ENCODE measurements at places on chromosomes 4 and X.

GRCh38 chrX:150196285-150196684 lies 166.8 kb upstream of the MAMLD1 start:
- DNase-seq: no peak

DNA sequence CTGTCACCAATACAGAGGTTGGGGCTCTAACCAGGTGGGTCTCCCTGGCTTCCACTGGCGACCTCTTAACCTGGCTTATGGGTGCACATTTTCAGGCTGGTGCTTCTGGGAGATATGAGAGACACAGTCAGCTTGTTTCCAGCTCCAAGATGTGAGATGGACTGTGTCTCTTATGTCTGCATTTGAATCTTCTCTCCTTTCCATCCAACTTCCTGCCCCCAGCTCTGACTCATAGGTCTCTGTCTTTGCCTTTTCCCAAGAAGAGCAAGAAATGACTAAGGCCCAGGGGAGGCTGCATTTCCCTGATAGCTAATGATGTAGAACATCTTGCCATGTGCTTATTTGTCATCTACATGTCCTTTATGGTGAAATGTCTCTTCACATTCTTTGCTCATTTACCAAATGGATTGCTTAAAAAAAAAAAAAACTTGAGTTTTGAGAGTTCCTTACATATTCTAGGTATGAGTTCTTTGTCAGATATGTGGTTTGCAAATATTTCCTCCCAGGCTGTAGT lies 3.2 kb upstream of the UXT start:
- no peak for DNase-seq

GRCh38 chr4:635851-636627 lies 10.7 kb downstream of the PDE6B start:
- no peak for DNase-seq

DNA sequence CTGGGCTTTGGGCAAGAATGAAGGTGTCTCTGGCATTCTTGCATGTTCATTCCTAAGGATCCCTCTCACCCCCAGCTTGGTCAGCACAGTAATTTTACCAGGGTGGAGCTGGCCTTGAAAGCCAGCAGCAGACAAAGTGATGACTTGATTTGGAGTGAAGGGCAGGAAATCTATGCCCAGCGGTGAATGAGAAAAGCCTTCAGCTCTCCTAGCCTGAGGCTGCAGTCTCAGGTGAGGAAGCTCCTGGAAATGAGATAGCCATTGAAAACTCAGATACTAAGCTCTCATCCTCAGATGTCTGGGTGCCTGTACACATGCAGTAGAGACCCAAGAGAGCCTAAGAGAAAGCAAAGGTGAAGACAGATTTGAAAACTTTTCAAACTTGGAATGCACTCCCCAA lies 10.7 kb upstream of the UCHL1 start:
- DNase-seq: no peak

DNA sequence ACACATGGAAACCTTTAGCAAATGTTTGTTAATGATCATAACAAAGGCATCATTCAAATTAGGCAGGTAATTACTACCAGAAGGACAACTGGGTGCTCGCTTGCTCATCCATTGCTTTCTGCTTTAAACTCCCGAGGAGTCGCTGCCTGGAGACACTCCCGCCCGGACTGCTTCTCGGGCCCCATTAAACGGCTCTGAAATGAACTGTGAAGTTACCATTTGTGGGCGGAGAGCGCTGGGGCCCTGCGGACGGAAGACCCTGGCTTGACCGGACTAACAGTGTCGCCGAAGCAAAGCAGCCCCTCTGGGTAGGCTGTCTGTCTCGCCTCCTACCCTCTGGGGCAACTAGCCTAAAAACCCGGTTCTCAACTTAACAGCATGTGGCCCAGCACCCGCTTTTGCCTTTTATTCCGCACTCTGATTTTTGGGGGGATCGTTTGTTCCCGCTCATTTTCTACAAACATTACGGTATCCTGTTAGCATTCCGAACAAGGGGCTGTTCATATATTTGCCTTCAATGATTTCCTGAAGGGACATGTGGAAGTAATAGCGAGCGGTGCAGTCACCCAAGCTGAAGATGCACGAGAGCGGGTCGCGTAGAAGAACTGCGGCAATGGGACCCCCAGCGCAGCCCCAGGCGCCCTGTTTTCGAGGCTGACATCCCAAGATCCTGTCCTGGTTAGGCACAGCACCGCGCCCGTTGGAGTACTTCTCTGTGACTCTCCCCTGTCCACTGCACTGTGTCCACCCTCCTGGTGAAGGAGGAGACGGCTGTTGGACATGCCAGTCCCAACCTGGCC lies 1.6 kb upstream of the PDGFRA start:
- no peak for DNase-seq

GRCh38 chr4:147816382-147817254 lies 84.7 kb downstream of the ARHGAP10 start:
- DNase-seq: no peak

GRCh38 chr4:118237531-118237930 lies 115.3 kb downstream of the PRSS12 start:
- no peak for DNase-seq
